Hepatic stellate cell (primary cell): ENCODE measurements at places on chromosomes 7 and 10.

- no peak for DNase-seq
Observed at GRCh38 chr7:6179620-6180343, 92.6 kb downstream of the CYTH3 start.

GRCh38 chr7:94056796-94057207, 52.6 kb upstream of the BET1 start:
- DNase-seq: peak; percentile 6

GRCh38 chr10:625751-626711, 63.4 kb downstream of the DIP2C start:
- DNase-seq: no peak

- DNase-seq: no peak
Observed at GRCh38 chr7:116315293-116315692, 105.0 kb downstream of the TES start.

- no peak for DNase-seq
Observed at GRCh38 chr7:4025694-4026615, 656.1 kb upstream of the FOXK1 start.

DNA sequence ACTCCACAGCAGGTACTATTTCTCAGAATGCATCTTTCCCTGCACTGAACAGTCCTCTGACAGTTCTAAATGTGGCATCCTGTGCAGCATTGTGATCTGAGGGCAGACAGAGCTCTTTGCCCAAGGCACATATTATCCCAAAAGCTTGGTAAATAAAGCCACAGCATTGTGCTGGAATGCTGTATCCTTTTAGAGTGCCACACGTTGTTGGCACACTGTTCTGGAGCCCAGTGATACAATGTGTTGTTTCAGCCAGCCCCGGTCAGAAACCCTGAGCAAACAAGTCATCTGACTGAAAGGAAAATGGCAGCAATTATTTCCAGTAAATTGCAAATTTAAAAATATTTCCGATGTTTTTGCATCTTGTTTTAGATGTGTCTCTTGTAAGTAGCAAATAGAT, 45.4 kb downstream of the NAMPT start:
- DNase-seq: no peak

- no peak for DNase-seq
Observed at GRCh38 chr10:822197-822596, 109.3 kb downstream of the LARP4B start.

- DNase-seq: no peak
Observed at GRCh38 chr7:149495785-149496641, 1.6 kb downstream of the ZNF746 start.

GRCh38 chr10:49200854-49201253, 12.7 kb upstream of the TMEM273 start:
- DNase-seq: no peak

DNA sequence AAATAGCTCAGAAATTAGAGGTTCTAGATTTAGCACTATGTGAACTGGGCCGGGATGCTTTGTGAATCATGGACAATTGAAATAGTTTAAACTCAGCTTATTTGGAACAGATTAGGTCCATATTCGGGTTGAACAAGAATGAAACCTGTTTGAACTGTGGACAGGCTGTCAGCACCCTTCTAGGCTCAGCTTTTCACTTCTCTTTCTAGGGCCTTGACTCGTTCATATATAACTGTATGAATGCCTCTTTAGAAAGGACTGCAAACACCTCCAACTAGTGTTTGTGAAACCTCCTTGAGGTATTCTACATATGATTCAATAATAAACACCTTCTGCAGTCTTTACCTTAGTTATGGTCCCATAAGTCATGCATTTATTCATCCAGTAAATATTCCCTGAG, 115.6 kb downstream of the REEP3 start:
- no peak for DNase-seq

DNA sequence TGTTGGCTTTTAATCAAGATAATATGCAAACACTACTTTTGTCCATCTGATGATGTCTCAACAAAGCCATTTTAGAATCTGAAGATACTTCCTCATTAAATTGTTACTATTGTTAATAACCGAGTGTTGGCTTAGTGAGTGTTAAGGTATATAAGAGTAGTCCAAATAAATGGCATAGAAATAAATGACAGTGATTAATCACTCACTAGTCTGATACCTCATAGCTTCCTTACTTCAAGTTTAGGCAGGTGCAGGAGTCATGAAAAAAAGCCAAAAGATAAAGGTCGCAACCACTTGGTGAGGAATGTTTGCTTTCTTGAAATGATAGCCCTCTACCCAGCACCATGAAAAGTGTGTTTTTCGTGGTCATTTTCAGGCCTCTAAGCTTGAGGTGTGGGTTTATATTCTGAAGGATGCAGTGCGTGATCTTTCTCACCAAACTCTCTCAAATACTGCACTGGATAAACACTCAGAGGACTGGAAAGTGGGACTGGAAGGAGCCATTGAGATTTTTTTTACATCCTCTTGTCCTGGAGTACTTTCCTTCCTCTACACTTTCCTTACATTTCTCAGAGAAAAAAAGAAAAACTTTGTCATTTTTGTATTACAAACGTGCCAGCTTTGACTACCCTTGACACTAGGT, 138.1 kb downstream of the KIAA1217 start:
- DNase-seq: no peak

GRCh38 chr10:11235771-11236170, 218.1 kb downstream of the CELF2 start:
- no peak for DNase-seq

DNA sequence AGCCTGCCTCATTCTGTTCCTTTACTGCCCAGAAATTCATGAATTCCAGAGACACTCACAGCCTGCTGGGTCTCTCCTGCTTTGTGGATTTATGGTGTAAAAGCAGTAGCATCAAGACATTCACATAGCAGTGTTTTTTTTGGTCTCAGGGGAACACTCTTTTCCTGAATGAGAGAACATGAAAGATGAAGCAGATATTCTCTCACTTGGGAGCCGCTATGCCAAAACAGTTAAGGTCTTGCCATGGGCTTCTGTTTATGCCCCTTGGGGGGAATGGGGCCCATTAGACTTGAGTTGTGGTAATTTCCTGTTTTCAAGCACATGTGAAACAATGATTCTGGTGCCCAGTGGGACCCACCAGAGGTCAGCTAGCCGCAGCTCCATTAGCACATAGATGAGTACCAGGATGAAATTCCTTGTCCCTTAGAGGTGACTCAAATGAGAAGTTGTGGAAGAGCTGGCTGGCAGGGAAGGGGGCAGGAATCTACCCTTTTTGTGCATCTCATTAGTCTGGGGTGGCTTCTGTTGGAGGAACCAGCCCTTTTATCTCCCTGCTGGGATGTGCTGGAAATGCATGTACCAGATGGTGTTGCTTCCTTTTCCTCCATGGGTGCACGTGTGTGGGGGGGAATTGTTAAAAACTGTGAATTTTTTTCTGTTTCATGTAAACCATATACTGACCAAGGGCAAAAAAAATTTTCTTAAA, 13.3 kb downstream of the BMPER start:
- no peak for DNase-seq

GRCh38 chr10:46220872-46221538, 65.8 kb upstream of the ANTXRL start:
- peak; percentile 8 for DNase-seq

GRCh38 chr7:66355756-66356155, 150.6 kb downstream of the TPST1 start:
- no peak for DNase-seq

- no peak for DNase-seq
Observed at GRCh38 chr7:37394158-37394557, 54.5 kb downstream of the ELMO1 start.

GRCh38 chr10:57468894-57469432, 798.7 kb downstream of the IPMK start:
- no peak for DNase-seq

- no peak for DNase-seq
Observed at GRCh38 chr7:111083413-111083812, 7.5 kb upstream of the LRRN3 start.

- DNase-seq: peak; percentile 70
Observed at GRCh38 chr7:45920502-45921380, at the start of gene IGFBP3. IGFBP3 (minus strand) TSS chr7:45921272; CDS start chr7:45921140, 132 bp downstream.

- no peak for DNase-seq
Observed at GRCh38 chr7:2634267-2635145, 2.7 kb downstream of the TTYH3 start.

DNA sequence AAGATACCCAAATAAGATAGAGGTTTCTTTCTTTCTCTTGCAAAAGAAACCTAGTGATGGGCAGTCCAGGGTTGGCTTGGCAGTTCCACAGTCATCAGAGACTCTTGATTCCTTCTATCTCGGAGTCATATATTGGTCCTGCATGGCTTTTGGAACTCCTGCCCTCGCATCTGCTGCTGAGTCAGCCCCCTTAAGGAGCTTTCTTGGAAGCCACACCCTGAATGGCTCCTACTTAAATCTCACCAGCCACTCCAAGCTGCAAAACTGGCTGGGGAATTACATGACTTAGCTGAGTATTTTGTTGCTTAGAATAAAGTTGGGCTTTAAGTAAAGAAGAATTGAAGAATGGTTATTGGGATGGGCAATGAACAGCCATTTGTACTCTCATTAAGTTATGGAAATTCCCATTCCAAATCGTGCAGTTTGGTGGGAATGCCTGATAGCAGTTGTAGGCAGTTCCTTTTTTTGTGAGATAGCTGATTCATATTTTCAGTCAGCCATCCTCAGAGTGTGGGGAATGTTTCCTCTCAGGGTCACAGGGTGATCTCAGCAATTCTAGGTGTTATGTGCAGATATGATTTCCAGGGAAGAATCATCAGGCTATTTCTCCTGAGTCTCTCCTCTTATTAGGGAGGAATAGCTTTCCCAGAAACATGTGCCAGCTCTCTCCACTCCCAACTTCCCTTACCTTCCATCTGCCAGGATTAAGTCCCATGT, 209.9 kb downstream of the BBS9 start:
- DNase-seq: no peak

GRCh38 chr7:105874055-105874454, 2.3 kb downstream of the ATXN7L1 start:
- no peak for DNase-seq

- DNase-seq: no peak
Observed at GRCh38 chr7:102284891-102285539, 1.7 kb upstream of the SH2B2 start.

DNA sequence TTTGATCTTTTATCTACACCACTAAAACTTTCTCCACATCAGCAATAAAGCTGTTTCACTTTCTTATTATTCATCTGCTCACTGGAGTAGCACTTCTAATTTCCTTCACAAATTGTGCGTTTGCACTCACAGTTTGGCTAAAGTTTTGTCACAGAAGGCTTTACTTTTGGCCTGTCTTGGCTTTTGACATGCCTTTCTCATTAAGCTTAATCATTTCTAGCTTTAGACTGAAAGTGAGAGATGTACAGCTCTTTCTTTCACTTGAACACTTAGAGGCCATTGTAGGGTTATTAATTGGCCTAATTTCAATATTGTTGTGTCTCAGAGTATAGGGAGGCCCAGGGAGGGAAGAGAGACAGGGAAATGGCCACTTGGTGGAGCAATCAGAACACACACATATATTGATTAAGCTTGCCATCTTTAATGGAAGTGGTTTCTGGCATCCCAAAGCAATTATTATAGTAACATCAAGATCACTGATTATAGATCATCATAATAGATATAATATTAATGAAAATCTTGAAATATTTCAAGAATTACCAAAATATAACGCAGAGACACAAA, 512.5 kb downstream of the ETV1 start:
- no peak for DNase-seq

DNA sequence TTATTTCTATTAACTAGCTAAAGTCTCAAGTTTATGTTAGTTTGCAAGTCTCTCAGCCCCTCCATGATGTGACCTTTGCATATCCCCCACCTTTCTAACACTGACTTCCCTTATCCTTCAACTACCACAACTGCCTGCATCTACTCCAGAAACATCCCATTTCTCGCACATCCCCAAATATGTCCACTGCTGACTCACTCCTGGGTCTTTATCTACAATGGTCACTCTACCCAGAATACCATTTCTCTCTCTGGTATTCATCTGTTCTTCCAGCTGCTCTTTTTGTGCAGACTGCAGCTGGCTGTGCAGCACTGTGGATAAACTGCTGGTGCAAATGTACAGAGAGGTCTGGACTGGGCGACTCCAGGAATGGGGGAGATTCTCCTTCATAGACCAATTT, 32.7 kb upstream of the PRSS1 start:
- DNase-seq: no peak

DNA sequence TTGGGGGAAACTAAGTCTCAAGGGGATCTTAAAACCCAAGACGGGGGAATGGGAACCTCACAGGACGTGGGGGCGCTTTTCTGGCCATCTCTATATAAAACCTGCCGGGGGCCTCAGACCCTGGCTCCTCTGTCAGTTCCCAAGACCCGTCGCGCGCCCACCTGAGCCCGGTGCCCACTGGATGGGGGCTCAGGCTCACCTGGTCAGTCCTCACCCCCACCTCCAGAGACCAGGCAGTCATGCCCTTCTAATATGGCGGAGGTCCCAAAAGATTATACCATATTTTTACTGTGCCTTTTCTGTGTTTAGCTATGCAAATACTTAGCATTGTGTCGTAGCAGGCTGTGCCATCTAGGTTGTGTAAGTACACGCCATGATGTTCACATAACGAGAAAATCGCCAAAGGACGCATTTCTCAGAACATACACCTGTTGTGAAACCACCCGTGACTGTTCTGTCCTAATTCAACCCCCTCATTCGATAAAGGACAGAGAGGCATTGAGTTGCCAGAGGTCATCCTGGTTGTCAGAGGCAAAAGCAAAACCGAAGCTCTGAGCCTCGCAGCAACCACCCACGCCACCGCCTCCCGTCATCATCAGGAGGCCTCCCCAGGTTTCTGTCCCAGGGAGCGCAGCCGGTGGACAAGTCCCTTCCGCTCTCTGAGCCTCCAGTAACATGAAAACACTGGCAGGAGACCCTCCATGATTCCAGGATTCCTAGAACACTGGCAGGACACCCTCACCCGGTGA, 28.9 kb downstream of the OAT start:
- DNase-seq: no peak

DNA sequence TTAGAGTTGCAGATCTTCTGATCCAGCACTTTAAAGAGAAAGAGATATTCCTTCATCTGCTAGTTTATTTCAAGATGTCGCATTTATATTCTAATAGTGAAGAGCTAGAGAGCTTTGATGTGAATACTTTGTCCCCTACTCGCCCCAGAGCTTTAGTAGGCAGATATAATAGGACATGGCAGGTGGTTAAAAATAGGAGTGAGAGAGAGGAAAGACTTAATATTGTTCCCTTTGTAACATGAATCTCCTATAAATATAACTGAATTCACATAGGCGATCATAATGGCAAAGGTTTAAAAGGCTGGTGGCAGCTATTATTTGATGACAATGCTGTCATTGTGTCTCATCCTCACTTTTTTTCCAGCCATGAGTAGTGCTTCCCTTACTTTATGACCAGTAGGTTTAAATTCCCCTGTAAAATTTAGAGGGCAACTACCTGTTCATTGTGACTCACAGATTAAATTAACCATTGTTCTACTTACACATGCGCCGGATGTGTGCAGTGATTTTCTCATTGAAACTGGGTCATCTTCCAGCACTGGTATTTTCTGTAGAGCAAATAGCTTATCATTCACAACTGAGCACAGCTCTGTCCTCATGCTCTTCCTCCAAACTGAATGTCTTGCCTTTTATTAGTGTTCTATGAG, 906.7 kb upstream of the CELF2 start:
- no peak for DNase-seq

- no peak for DNase-seq
Observed at GRCh38 chr10:131001438-131001837, 310.1 kb downstream of the TCERG1L start.

- DNase-seq: no peak
Observed at GRCh38 chr10:85647741-85648140, 718.9 kb downstream of the GRID1 start.

GRCh38 chr7:5758753-5759335, 22.6 kb downstream of the RNF216 start:
- no peak for DNase-seq

- no peak for DNase-seq
Observed at GRCh38 chr10:65900271-65900670, 1025.6 kb upstream of the LRRTM3 start.
